Activated T-cell treated with anti-CD3 and anti-CD28 coated beads, Interleukin-2, amount 50 U/mL, for 48 hours (primary cell): ENCODE measurements at places on chromosomes 6 and 20.

DNA sequence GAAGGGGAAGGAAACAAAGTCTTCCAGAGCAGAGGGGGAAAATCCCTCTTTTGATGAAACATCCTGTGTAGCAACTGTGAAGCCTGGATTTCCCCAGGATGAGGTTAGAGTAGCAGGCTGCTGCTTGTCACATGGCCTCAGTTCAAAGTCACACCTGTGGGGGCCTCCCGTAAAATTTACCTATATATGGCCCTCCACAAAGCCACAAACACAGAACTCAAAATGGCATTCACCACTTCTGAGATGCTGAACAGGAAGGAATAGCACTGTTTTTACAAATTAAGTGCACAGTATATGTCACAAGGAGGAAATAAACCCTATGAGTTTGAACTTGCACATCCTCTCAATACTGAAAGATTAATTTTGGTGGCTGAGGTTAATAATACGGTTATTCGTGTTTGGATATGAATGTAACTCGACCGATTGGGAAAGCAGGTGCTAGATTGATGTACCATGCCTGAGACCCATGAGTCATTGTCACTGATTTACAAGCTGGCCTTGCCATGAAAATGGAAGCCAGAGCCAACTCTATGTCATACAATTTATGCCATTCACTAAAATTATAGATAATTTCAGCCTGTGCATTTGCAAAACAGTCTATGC is 70.6 kb downstream of the SGK1 start:
- DNase-seq, result peak; percentile 63

GRCh38 chr6:84791233-84791632 is 26.8 kb upstream of the TBX18 start:
- DNase-seq, result no peak

- no peak for DNase-seq
Measured at GRCh38 chr6:20708367-20709124, 174.3 kb downstream of the CDKAL1 start.

DNA sequence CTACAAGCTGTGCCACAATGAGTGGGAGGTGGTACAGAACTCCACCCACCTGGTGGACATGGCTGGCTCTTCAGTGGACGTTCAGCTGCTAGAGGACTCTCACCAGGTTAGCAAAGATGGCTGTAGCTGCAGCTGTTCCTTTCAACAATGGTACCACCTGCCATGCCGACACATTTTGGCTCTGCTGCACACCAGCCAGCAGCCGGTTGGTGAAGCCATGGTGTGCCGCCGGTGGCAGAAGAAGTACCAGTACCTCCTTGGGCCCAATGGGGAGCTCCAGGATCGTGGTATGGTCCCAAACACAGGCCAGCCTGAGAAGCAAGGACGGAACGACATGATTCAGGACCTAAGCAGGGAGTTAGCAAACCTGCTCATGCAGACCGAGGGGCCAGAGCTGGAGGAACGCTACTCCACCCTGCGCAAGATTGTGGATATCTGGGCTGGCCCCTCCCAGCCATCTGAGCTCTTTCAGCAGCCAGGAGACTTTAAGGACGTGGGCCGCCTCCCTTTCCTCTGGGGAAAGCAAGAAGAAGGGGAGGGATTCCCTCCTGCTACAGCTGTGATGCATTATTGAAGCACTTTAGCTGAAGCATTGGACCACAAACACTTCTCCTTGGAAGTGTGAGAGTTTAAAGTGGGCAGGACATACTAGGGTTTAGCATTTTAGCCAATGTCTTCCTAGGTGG is 2.8 kb upstream of the ZSWIM1 start:
- no peak for DNase-seq

- DNase-seq, result no peak
Measured at GRCh38 chr6:9161731-9162130, 726.4 kb upstream of the SLC35B3 start.

- no peak for DNase-seq
Measured at GRCh38 chr6:137405806-137406205, 88.4 kb downstream of the OLIG3 start.

DNA sequence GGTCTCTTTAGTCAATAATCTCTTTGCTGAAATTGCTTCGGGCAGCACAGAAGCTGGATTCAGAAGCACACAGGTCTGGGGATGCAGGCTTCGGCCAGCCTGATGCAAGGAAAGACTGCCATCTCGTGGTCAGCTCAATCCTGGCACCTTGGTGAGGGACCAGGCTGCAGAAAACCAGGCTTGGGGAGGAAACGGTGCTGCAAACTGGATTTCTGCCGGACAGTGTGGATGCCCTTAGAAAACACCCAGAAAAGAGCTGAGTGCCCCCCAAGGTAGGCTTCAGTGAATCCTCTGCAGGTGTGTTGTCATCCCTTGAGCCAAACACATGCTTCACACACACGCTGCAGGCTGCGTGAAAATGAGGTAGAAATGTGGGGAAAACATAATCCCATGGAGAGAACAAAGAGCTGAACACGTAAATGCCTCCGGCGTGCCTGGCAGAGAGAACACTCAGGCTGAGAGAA is 89.8 kb upstream of the PAX1 start:
- peak; percentile 65 for DNase-seq

- DNase-seq, result peak; percentile 67
Measured at GRCh38 chr6:70369332-70369950, 43.9 kb upstream of the FAM135A start.

- DNase-seq, result no peak
Measured at GRCh38 chr20:51310216-51310615, 232.3 kb downstream of the NFATC2 start.

- no peak for DNase-seq
Measured at GRCh38 chr20:24985802-24986201, 6.7 kb downstream of the APMAP start.

DNA sequence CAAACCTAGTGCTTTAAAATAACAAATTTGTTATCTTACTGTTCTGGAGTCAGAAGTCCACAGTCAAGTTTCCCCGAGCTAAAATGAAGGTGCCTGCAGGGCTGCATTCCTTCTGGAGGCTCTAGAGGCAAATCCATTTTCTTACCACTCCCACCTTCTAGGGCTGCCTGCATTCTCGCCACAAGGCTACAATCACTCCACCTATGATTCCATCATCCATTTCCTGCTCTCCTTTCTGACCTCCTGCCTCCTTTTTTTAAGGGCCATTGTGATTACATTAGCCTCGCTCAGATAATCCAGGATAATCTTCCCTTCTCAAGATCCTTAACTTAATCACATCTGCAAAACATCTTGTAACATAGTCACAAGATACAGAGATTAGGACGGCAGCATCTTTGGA is 42.4 kb upstream of the SIRT5 start:
- DNase-seq, result no peak
